ENCODE measurements at places on chromosomes 3 and 15.
A peak's percentile ranks its signal among the peaks of the same experiment; 100 is the strongest.

DNA sequence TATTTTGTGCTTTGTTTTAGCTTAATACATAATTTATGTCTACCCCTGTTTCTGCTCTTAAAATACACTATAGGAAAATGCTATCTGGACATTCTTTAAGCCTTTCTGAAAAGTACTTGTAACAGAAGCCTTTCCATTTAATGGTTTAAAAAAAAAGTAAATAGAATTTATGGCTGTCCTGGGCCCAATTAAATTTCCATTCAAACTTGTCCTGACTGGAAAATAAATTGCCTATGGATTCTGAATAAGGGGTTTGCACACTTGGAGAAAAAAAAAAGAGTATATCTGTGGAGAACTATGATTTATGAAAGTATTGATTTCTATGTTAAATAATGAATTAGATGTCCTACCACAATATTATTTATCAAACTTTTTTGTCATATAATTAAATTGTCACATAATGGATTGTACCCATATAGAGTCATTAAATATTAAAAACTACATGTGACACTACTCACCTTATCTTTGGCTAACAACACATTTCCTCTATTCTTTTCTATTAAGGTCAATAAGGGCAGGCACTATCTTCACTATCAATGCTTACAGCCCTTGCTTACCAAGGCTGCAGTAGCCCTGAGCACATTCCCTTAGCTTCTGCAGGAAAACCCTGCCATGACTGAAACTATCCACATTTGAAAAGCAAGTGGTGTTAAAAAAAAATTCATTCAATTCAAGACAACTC is 396.1 kb upstream of the ROBO2 start:
- no peak for DNase-seq

GRCh38 chr15:63157891-63158431 is 684 bp upstream of the RPS27L start:
- DNase-seq, result peak; percentile 73

DNA sequence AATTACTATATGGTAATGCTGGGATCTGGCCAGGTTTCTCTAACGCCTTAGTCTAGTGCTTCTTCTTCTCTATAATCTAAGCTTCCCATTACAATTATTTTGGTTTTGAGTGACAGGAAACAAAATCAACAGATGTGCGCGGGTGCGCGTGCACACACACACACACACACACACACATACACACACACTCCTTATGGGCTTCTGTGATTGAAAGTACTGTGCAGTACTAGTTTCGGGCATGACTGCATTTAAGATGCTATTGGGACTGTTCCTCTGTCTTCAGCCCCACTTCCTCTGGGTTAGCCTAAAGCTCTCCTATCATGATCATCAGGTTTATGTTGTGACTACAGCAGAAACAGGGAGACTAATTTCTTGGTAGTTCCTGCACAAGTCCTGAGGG is 32.2 kb downstream of the EPHB1 start:
- DNase-seq, result no peak

GRCh38 chr3:102129760-102130608 is 280.7 kb downstream of the NFKBIZ start:
- DNase-seq, result no peak

GRCh38 chr3:185210621-185211142 is 43.2 kb downstream of the EHHADH start:
- no peak for DNase-seq

DNA sequence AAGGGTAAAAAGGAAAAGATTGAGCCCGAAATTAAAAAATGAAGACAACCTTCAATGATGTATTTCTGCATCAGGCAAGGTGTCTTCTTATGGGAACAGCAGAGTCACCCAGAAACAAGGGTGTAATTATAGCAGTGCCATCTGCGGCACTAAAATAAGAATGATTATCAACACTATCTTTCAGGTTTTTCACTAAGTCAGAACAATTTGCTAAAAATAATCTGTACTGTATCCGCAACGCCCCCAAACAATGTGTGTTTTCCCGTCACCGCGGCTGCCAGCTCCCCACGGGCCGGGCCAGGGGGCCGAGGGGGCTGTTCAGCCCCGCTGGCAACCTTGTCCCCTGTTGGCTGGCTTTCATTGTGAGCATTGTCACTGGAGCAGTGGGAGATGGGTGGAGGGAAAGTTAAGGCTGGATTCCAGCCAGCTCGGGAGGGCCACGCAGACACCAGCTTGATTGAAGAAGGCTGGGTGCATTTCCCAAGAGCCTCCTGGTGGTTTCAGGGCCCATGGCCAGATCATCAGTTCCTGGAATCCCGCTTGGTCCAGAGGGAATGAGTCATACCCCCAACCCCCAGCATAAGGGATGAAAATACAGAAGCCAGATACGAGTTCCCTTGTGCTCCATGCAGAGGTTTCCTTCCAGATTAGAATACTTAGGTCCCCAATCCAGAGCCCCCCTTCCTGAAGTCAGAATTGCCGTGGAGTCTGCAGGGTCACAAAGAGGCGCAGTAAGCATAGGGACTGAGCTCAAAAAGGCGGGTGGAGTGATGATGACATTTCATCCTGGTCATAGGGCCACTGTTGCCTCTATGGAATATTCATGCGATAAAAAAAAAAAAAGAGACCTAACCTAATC is 90.2 kb upstream of the KLF13 start:
- DNase-seq, result peak; percentile 56

DNA sequence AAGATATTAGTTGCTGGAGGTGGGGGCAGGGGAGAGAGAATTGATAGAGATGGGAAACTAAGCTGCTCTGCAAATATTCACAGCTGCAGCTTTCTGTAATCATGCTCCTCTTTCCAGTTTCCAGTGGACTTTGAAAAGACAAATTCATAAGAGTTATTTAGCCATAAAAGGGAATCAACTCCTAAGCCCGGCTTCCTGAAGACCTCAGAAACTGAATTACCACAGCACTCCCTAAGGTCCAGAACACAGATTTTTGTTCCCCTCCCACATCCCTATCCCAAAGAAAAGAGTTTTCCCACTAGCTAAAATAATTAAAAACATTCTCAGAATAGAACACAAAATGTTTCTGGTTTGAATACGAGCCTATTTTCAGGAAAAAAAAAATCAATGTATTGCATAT is 871.8 kb upstream of the NR2F2 start:
- no peak for DNase-seq

DNA sequence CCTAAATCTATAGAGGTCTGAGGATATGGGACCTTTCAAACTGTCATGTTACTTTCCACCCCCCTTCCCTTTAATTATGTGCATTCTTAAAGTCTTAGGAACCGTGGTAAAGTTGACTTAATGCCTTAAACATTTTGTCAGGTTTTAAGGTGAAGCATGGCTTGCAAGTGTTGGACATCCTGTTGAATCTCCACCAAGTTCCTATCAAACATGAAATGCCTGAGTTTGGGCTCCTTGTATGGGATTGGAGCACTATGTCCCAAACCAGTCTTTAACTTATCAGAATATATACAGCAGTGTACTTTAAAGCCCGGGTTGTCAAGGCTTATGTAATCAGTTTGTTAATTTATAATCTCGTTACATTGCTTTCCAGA is 1.1 kb downstream of the SNRK start:
- no peak for DNase-seq

GRCh38 chr3:149310796-149311534 is 22.5 kb downstream of the TM4SF18 start:
- no peak for DNase-seq

- no peak for DNase-seq
These were observed 29.6 kb downstream of the MGA start for GRCh38 chr15:41689834-41690233.

GRCh38 chr3:2910997-2911396 is 199.2 kb downstream of the IL5RA start:
- DNase-seq, result no peak

DNA sequence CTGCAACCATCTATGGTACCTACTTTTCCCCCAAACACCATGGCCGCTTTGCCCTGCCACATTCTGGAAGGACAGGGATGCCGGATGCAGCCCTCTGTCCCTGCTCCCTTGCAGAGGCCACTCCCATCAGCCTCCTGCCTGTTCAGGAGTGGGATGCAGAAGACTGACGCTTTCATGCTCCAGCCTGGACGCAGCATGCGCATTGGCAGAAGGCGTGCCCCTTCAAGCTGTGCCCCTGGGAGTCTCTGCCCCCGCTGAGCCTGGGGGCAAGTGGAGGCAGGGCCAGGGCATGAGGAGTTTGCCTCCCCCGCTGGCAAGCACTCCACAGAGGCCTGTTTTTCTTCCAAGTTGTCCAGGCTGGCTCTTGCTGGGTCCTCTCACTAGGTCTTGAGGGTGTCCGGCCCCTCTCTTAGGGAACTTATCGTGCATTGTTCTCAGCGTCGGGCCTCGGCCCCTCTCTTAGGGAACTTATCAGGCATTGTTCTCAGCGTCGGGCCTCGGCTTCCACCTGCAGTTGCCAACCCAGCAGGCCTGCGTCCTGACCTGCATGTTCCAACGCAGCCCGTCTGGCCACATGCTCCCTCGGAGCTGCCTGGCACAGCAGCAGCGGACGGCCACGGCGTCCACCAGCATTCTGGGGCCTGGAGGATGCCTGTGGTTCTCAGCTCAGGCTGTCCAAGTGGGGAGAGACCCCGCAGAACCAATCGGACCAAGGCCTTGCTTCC is 14.6 kb upstream of the SNRPA1 start:
- DNase-seq, result no peak

GRCh38 chr15:68425428-68426060 is 6.4 kb downstream of the ITGA11 start:
- no peak for DNase-seq

DNA sequence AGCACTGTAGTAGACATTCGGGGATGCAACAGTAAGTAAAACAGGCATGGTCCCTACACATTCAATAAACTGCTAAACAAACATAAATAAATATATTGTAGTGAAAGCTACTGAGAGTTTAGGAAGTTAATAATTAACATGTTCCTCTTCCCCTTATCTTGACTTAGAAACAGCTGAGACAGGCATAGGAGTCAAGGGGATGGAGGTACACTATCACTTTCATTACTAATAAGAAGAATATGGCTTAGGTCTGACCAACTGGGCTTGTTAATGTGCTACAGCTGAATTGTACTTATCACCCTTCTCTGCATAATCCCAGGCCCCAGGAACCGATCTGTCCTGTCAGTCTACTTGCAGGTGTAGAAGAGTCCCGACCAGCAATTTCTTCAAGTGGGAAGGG is 116.3 kb upstream of the DAZL start:
- DNase-seq, result no peak

GRCh38 chr15:45456212-45457106 is 66.1 kb downstream of the SLC30A4 start:
- DNase-seq, result peak; percentile 54

- DNase-seq, result no peak
These were observed 49.1 kb downstream of the KLF13 start for GRCh38 chr15:31375772-31376171.

- no peak for DNase-seq
These were observed 588.0 kb downstream of the SQOR start for GRCh38 chr15:46222826-46223225.

- no peak for DNase-seq
These were observed 222.5 kb downstream of the SHQ1 start for GRCh38 chr3:72625602-72626337.

DNA sequence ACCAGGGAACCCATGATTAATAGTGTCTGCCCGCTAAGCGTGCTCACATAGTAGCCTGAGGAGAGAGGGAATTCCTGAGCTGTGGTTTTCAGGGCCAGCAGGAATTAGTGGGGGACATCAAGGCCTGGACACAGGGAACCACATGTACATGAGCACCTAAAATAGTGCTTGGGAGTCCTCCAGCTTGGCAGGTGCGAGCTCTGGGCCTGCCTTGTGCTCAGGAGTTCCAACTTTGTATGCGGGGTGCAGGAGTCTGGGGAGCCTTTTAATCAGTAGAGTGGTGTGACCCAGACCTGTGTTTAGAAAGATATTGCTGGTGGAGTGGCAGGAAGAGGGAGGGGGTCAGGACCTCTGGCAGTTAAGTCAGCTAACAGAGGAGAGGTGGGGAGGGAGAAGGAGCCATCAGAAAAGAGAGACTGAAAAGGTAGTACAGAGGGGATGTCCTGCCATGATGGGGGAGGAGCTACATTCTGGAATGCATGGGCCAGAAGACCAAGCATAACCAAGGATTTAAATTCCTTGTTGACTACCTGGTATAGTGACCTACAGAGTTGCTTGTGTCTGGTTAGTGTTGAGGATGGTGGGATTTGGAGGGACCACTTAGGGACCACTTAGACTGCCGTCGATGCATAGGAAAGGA is 1.9 kb downstream of the DAG1 start:
- DNase-seq, result peak; percentile 78

DNA sequence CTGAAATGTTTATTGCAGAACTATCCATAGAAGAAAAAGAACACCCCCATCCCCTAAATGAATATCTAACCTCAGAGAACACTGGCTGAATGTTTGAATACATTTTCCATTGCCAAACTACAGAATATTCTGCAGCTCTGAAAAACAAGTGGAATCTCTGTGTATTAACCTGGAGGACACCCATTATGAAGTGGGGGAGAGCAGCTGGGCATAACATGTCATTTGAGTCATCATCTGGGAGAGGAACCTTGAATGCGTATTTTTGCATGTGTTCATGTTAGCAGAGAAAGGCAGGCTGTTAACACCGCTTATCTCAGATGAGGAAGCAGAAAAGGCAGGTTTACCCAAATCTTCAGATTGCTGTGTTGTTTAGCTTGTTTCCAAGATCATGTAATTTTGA is 31.5 kb downstream of the ESYT3 start:
- no peak for DNase-seq

- no peak for DNase-seq
These were observed 87.0 kb upstream of the MYO5C start for GRCh38 chr15:52382647-52383046.

DNA sequence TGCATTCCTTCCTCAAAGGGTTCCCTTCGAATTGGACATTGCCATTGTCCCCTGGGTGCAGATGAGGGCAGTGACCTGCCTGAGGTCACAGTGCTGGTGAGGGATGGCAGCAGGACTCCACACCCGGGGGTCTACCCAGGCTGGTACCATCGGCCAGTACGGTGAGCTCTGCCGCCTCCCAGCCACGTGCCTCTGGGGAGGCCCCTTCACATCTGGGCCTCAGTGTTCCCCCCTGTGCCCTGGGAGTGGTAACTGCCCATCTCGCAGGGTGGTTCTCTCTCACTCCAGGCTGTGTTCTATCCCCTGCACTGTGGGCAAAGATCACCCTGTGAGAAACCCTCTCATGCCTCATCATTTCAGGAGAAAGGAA is 99.4 kb upstream of the IQSEC1 start:
- no peak for DNase-seq

DNA sequence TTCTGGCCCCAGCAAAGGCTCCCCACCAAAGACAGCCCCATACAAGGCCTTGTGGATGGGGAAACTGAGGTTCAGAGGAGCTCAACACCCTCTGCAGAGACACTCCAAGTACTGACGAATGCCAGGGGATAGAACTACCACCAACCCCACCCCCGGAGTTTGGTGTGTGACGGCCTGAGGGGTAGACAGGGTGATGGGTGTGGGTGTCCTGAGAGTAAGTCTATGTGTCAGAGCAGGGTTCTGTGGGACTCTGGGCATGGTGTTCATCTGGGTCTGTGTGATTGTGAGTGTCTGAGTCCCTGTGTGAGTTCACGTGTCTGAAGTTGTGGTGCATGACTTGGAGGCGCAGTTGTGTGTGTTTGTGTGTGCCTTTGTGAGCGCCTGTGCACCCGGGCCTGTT is 7.4 kb downstream of the PTH1R start:
- no peak for DNase-seq

Data from erythroblast (primary cell).